Activated T-helper 2 cell treated with anti-CD3 and anti-CD28 coated beads, Interferon-gamma antibody, Interleukin-2, Interleukin-4, amounts not matched to agents 10 μg/mL and 5 μg/mL and 100 μg/mL, durations not matched to agents 14 hours and 24 hours and 36 hours (primary cell): ENCODE measurements at places on chromosomes 3 and 15.
A peak's percentile ranks its signal among the peaks of the same experiment; 100 is the strongest.

DNA sequence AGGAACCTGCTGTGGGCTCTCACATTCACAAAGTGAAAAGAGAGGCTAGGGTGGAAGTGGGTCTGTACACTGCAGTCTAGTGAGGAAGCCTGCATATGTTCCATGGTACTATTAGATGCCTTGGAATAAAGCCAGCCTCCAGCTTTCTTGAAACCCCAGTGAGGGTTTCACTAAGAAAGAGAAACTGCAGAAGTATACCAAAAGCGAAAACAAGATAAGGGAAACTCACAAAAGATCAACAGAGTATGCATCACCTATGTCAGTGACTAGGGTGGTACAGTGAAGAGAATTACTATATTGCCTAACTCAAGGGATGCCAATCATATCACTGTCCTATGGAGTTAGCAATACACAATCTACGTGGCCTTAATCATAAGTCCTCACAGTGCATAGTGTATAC lies 212.5 kb upstream of the GADL1 start:
- DNase-seq: no peak

- DNase-seq: no peak
Observed at GRCh38 chr15:68038246-68038645, 15.9 kb upstream of the PIAS1 start.

DNA sequence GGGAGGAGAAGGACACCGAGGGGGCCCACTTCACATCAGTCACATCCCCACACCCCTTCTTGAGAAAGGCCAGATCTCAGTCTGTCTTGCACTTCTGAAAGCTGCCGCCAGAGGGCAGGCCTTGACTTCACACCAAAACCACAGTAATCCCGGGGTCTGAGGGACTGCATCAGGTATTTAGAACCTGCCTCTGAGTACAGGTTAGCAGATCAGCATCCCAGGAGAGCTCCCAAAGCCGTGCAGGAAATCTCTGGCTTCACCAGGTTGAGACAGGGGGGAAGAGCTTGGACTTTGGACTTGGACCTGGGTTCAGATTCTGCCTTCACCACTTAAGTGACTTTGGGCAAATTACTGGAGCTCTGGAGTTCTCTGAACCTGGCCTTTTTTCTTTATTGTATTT lies 50.3 kb downstream of the LHFPL4 start:
- DNase-seq: peak; percentile 60

GRCh38 chr3:70729845-70730244 lies 417.4 kb upstream of the MDFIC2 start:
- no peak for DNase-seq
